GM23248 (cell line): ENCODE measurements at places on chromosomes 13 and 19.

DNA sequence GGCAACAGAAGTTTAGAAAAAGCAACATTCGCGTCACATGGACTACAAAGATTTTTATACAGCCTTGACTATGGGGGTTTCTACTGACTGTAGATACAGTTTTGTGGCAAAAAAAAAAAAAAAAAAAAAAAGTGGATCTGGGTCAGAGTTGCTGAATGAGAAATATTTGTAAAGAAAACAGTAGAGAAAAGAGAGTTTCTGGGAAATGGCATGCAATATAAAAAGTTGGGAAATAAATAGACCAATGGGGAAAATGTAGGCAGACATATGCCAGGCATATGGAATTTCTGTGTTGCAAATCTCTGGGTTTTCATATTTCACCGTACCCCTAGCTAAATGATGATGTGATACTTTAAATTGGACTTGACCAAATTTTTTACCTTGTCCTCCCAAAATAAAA, 315.3 kb downstream of the EFNB2 start:
- DNase-seq = no peak

- DNase-seq = no peak
Observed at GRCh38 chr19:35247526-35248309, 1.1 kb upstream of the LSR start.

DNA sequence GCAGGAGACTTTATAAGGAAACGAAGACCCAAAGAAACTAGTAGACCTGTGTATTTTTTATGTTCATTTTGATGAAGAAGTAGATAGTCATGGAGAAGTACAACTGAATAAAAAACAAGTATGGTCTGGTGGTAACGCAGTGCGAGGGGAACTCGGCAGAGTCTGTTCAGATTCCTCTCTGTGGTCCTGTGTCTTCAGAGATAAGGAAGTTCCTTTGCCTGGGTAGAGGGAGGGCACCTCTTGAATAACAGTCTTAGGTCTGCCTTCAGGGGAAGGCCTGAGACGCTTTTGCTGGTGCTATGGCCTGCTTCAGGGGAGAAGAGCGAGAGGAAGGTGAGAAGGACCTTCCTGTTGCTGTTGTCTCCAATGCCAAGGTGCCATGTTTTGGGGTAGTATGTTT, 25.9 kb upstream of the SLC46A3 start:
- DNase-seq = no peak

- DNase-seq = no peak
Observed at GRCh38 chr13:44432650-44433049, 59.0 kb downstream of the SERP2 start.

DNA sequence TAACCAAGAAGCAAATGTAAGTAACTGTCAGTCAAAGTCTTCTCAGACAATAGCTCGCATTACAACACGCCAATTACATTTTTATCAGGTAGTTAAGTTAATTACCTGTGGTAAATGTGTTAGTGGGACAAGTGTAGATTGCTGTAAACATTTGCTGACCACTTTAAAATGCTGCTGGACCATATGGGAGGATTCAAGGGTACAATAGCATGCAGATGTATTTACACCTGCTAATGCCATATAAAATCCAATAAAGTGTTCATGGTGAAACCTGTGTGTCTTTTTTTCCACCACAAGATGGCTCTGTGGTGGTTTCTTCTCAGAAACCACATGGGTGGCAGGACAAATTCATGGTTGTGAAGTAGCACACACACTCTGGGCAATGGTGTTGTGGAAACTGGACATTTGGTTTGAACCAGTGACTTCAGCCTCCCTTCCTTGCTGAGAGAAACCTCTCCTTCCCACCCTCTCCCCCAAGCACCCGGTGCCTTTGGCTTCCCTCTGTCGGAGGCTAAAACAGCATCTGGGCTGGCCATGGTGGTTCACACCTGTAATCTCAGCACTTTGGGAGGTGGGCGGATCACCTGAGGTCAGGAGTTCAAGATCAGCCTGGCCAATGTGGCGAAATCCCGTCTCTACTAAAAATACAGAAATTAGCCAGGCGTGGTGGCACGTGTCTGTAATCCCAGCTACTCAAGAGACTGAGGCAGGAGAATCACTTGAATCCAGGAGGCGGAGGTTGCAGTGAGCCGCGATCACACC, 18.1 kb upstream of the GTF3A start:
- DNase-seq = peak; percentile 65

- DNase-seq = peak; percentile 68
Observed at GRCh38 chr13:107866032-107866940, 349.1 kb downstream of the LIG4 start.

- DNase-seq = no peak
Observed at GRCh38 chr13:88592105-88592504, 920.9 kb downstream of the SLITRK5 start.
